Activated T-helper 9 cell treated with anti-CD3 and anti-CD28 coated beads, Interleukin-2, amount 50 U/mL, for 16 hours (primary cell): ENCODE measurements at places on chromosomes 4 and X.

- DNase-seq: no peak
These were observed 73.7 kb downstream of the GATB start for GRCh38 chr4:151687021-151687640.

DNA sequence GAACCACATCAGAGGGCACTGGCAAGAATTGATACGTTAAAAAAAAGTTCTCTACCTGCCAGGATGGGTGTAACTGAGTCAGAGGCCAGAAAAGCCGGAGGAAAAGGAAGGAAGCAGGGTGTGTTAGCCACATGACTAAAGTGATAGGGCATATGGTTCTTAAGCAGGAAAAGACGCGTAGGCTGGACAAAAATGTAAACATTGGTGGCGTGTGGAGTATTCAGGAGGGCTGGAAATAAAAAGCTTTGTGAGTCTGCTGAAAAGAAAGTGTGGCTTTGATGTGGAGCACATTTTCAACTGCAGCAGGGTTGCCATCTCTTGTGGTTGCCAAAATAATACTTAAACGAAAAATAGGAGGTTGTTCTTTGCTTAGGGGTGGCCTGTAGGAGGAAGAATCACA, 186.5 kb upstream of the RPL34 start:
- no peak for DNase-seq

- DNase-seq: no peak
These were observed 102.7 kb downstream of the SLC4A4 start for GRCh38 chr4:71441186-71442169.

DNA sequence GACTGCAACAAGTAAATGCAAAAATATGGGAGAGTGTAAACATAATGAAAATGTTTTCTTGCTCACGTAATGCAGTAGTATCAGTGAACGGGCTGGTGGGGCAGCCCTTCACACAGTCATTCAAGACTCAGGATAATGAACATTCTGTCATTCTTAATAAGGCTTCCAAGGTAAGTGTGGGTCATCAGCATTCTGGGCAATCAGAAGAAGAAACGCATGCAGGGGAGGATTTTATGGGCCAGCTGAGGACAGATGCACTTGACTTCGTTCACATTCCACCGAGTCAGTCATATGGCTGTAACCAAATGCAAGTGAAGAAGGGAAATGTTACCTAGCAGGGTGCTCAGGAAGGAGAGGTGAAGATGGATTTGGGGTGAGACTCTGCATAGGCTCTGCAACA, 68.0 kb upstream of the MAP9 start:
- no peak for DNase-seq

GRCh38 chr4:155371432-155372043, 5.2 kb downstream of the MAP9 start:
- no peak for DNase-seq

DNA sequence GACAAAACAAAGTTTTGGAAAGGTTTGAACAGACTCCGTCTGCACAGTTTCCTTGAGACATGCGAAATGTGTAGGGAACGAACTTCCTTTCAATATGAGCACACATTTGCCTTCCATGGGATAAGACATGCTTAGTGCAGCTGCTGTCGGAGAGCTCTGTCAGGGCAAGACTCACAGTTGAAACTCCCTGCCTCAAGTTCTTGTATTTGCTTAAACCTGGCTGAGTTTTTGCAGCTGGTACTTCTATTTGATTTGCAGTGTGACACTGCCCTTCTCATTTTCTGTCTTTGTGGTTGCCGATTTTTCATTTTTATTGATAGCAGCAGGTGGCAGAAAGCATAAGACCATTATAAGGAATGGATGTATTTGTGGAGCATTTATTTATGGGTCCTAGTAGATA, 18.2 kb upstream of the RHOH start:
- DNase-seq: no peak

GRCh38 chrX:100979881-100980607, 10.5 kb downstream of the ARL13A start:
- no peak for DNase-seq

GRCh38 chrX:99172958-99173357, 1237.1 kb downstream of the PCDH19 start:
- no peak for DNase-seq

- DNase-seq: no peak
These were observed 13.6 kb downstream of the EXOC1 start for GRCh38 chr4:55866973-55867574.

GRCh38 chr4:94348666-94349065, 6.0 kb upstream of the HPGDS start:
- no peak for DNase-seq

- no peak for DNase-seq
These were observed 98.2 kb downstream of the FRYL start for GRCh38 chr4:48681856-48682255.

DNA sequence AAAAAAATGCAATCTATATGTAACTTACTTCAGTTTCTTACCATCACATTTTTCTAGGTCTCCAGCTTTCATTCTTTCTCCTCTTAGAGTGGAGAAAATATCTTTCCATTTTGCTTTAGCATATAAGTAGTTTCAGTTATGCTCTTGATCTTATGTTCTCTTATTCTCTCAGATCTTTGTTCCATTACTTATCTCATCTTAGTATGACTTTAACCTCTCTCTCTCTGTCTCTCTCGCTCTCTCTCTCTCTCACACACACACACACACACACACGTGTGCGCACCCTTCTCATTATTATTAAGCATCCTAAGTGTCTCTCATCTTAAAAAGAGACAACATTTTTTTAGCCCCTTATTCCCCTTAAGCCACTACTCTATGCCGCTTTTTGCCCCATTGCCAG, 92.8 kb downstream of the FAAH2 start:
- DNase-seq: no peak

- DNase-seq: no peak
These were observed 991.4 kb downstream of the CCSER1 start for GRCh38 chr4:91118597-91118996.

GRCh38 chr4:162010362-162010761, 153.4 kb downstream of the FSTL5 start:
- no peak for DNase-seq

GRCh38 chr4:2940267-2941137, 22.7 kb downstream of the NOP14 start:
- no peak for DNase-seq

DNA sequence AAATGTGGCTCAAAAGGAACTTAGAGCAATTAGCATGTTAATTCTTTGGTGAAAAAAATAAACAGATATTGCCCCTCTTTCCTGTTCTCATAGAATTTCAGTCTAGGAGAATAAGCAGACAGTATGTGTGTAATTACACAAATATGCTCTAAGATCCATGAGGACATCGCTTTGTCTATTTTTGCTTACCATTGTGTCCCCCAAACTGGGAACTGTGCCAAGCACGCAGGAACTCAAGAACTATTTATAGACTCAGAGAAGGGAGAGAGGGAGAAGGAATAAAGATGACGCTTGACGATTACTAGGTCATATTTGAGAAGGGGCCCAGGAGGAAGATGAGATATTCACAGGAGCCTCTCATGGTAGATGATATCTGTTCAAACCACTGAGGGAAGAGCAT, 692.6 kb downstream of the RAB28 start:
- no peak for DNase-seq
